ENCODE measurements at places on chromosomes 7 and 10.
A peak's percentile ranks its signal among the peaks of the same experiment; 100 is the strongest.

- DNase-seq, result no peak
Measured at GRCh38 chr7:123352973-123353372, 153.2 kb upstream of the SLC13A1 start.

DNA sequence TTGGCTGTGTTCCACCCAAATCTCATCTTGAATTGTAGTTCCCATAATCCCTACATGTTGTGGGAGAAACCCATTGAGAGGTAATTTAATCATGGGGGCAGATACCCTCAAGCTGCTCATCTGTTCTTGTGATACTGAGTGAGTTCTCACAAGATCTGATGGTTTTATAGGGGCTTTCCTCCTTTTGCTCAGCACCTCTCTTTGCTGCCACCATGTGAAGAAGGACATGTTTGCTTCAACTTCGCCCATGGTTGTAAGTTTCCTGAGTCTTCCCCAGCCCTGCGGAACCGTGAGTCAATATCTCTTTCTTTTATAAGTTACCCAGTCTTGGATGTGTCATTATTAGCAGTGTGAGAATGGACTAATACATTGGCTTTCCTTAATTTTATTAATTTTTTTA is 527.8 kb downstream of the MDFIC start:
- DNase-seq, result no peak

GRCh38 chr10:74968667-74969061 is 142.3 kb downstream of the KAT6B start:
- DNase-seq, result no peak

- DNase-seq, result no peak
Measured at GRCh38 chr10:12466704-12467305, 117.5 kb downstream of the CAMK1D start.

DNA sequence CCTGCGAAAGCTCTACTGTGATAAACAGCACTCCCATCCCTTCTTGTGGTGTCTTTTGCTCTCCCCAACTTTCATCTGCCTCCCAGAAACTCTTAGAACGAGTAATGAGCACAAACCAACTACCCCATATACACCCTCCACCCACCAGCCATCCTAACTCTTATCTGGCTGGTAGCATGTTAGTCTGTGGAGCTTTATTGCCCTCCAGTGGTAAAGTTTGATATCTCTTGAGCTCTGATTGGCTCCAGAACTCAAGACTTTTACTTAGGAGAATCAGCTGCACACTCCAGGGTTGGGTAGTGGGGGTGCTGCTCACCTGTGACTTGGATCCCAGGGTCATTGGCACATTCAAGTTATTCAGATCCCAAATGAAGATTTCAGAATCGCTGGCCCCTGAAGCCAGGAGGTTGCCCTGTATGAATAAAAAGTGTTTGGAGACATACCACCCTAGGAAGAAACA is 10.9 kb downstream of the SEC31B start:
- DNase-seq, result no peak

GRCh38 chr7:106484562-106484961 is 176.4 kb downstream of the CCDC71L start:
- no peak for DNase-seq

GRCh38 chr10:100693821-100694220 is 51.6 kb upstream of the PAX2 start:
- no peak for DNase-seq

DNA sequence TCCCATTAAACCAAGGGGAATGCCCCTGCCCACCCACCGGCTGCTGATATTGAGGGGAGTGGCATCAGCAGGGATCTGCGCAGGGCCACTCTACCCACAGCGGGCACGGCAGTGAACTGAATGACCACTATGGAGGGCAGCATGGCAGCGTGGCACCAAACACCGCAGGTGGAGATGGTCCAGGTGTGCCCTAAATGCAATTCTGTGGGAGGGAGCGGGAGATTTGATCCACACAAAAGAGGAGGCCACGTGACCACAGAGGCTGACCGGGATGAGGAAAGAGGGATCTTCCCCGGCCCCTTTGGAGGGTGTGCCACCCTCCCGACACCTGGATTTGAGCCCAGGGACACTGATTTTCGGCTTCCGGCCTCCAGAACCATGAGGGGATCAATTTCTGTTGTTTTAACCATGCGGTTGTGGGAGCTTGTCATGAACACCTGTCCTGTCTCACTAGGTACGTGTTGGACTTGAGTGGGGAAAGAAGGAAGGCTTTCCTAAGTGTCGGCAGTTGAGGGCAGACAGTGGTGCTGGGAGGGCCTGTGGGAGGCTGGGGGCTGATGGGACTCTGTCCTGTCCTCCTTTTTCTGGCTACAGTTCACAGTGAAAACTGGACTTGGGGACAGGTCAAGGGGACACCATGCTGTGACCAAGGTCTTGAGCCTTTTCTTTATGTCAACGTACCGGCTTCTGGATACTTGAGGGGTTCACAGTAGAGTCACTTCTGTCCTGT is 66.1 kb downstream of the CFAP46 start:
- no peak for DNase-seq

GRCh38 chr7:138167869-138168296 is 91.6 kb downstream of the AKR1D1 start:
- no peak for DNase-seq

GRCh38 chr10:125765835-125766234 is 9.8 kb downstream of the MMP21 start:
- DNase-seq, result no peak

DNA sequence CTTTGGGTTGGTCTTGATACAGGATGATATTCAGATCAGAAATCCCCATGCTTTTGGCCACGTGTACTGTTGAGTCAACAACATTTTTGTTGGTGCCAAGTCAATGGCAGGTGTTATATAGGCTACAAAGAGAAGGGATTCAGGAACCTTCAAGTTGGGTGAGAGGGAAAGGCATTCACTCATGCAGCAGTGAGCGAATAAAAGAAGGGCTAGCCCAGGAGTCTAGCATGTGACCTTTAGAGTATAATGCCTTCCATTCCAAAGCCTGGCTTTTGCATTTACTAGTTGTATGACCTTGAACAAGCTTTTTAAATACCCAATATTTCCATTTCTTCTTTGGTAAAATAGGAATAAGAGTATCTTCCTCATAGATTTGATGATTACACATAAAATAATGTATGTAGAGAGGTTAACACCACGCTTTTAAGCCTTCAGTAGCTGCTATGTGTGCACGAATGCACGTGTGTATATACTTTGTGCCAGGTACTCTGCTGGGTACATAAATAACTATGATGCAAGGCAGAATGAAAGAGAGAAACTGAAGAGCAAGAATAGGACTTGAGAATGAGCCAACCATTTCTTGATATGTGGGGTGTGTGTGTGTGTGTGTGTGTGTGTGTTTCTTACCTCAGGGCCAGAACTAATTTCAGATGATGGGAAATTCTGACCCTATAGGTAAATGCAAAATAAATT is 163.6 kb downstream of the PDE1C start:
- no peak for DNase-seq

DNA sequence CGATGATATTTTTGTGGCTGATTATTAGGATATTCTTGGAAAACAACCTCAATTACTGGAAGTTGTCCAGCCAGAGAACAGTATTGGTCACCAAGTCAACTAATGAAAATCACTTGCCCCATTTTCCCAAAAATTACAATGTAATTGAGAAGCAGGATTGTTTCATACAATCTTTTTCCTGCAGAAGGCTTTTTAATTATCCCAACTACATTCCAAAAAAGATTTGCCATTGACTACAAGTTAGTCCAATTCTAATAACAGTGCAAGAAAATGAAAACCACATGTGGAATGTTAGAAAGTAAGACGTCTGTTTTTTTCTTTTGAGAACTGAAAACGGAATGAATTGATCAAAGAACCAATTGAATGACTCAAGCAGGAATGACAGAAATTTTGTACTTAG is 1195.8 kb downstream of the SORCS1 start:
- no peak for DNase-seq

- no peak for DNase-seq
Measured at GRCh38 chr7:27048438-27048837, 47.4 kb downstream of the HOXA1 start.

- no peak for DNase-seq
Measured at GRCh38 chr10:26410356-26410755, 27.8 kb upstream of the APBB1IP start.

- DNase-seq, result no peak
Measured at GRCh38 chr10:105358911-105359310, 717.8 kb downstream of the SORCS3 start.

DNA sequence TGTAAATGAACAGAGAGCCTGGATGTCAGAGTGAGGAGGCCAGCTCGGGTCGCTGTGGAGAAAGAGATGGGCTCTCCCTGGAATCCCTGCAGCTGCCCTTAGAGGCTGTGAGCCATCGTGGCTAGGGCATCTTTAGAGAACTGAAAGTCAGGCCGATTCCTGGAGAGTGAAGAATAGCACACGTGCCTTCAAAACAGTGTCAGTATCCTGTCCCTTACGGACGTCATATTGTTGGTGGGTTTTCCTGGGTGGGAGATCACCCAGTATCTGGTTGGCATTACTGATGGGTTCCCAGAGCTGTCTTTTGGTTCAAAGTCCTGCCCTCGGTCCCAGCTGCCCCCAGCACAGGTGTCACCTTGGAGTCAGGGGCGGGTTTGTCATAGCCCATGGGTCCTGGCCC is 25.3 kb downstream of the IKZF1 start:
- DNase-seq, result no peak

DNA sequence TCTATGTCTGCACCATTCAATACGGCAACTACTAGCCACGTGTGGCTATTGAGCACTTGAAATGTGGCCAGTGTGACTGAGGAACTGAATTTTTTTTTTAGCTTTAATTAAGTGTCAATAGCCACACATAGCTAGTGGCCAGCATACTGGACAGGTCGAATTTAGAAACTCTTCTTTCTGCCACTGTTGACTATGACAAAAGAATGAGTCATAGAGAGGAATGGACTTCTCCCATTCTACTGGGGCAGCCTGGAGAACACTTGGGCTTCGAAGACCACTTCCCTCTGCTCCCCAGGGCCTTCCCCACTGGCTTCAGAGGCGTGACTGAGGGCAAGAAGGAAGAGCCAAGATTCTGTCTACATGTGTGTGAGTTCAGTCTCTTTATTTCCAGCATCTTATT is 137.5 kb downstream of the SNX10 start:
- DNase-seq, result no peak

- DNase-seq, result no peak
Measured at GRCh38 chr7:44285561-44285960, 39.8 kb downstream of the CAMK2B start.

DNA sequence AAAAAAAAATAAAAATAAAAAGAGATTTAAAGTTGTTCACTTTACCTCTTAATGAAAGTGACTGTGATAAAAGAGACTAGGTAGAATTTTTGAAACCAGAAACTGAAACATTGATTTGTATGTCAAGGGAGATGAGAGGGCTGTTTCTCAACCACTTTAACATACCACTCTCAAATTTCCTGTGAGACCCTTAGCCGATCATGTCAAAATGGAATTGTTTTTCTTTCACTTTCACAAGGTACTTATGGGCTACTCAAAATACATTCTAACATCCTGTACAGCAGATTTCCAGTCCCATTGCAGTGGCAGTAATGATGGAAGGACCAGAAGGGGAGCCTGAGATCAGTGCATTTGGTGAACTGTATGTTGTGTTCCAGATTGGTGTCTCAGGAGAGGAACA is 261.2 kb downstream of the PPP1R3A start:
- DNase-seq, result no peak

DNA sequence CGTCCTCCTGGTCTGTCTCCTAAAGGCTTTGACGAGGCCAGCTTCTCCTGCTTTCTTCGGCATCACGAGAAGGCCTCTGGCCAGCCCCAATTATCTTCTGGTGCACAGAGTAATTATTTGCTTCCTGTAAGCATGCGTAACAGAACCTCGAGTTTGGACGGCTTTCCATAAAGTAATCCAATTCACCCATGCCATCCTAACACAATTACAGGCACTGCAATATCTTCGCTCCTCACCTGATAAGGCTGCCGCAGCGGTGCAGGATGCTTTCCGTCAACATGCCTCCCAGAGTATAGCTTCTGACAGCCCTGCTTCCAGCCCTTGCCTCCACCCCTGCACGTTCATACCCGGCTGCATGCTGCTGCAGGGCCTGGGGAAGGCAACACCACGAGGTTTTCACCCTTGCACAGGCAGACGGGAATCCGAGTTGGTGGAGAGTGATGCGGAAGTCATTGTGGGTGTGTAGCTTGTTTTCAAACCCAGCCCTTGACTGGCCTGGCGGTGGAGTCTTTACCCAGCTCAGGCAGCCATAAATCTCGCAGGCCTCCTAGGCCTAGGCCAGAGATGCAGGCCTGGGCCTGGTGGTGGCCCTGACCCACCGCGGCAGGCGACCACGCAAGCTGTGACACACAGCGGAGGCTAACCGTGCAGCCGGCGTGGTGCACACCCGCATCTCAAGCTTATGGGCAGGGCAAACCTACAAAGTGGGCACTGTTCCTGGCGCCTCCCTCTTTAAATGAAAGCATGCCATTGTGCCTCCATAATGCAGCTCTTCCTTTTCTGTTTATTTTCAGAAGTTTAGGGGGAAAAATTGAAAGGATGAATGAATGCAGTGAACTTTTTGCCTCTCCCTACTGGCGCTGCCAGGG is 12.7 kb downstream of the EBF3 start:
- DNase-seq, result no peak

DNA sequence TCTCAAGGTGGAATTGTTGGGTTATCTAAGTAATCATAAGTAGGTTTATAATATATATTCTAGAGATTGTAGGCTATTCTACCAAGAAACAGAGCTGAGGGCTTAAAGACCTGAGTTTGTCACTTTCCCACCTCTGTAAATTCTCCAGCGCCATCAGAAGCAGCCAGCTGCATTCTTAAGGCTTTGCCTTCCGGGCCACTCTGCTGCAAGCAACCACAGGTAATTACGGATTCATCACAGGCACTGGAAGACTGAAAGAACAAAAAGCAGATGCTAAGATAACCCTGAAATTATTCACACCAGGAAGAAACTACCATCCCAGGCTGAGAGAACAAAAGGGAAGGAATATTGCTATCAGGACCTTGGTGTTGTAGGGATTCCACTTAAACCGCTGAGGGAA is 137.8 kb upstream of the JCAD start:
- DNase-seq, result no peak

GRCh38 chr10:12476656-12477055 is 127.3 kb downstream of the CAMK1D start:
- no peak for DNase-seq

GRCh38 chr10:43983856-43984271 is 335.2 kb upstream of the ZNF32 start:
- DNase-seq, result no peak

DNA sequence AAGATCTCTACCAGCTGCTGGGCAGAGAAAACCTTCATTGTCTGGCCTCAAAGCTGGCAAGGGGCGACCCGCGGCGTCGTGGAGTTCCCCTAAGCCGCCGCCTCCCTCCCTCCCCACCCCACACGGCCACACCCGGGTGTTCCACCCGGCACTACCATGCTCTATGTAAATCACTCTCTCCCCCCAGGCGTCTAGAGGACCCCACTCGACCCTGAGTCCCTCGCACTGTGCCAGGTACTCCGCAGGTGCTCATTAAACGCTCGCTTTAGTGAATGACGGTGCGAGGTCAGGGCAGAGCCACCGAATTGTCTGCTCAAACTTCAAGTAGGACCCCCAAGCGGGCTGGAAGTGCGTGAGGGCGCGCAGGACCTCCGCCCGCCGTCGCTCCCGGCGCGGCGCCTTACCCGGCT is 628 bp downstream of the PARP12 start:
- DNase-seq, result peak; percentile 14

GRCh38 chr7:17501441-17502212 is 203.2 kb downstream of the AHR start:
- DNase-seq, result no peak

Measured in stimulated activated CD4-positive, alpha-beta T cell treated with anti-CD3 and anti-CD28 coated beads, Interleukin-4, amount 100 ng/mL, for 48 hours (primary cell).